ENCODE measurements at places on chromosomes 16 and 17. TPM values are rescaled to one million over a fixed set of nuclear protein-coding genes. Genes with fewer than 3 reads are reported as not detected.

DNA sequence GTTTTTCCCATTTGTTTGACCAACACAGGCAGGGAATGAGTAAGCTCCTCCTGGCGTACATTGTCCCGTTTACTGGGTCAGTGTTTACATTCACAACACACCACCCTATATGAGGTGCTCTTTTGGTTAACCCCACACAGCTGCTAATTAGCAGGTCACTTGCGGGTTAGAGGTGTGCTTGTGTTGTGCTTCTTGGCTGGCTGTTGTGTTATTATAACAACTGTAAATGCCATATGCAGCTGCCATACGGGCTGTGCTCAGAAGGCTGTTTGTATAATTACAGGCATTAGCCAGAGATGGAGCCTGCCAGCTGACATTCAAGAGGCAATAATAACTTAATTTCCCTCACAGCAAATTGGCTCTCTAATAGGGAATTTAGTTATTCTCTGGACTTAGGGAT lies 205.1 kb upstream of the ELAC2 start:
- DNase-seq = no peak

DNA sequence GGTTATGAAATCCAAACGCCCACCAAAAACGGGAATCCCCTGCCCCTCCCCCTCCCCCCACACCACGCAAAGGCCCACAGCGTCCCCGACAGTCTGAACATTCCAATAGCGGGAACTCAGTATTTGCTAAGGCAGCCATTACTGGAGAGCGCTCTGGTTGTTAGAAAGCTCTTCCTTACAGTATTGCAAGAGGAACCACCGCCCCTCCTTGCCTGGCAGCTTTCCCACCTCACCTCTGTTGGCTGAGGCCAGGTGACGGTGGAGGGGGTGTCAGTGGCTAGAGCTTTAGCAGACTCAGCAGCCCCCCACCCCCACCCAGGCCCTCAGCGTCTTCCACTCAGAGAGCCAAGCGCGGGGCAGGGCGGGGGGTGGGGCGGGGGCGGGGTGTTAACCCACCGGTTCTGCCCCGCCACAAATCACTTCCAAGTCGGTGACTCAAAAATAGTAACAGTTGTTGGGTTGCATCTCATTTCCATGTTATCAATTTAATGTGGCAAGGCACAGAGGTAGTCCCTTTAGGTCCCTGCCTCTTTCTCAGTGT lies 2.2 kb upstream of the PLEKHH3 start:
- no peak for DNase-seq

- no peak for DNase-seq
These were observed 160.0 kb upstream of the CCL2 start for GRCh38 chr17:34095106-34095505.

DNA sequence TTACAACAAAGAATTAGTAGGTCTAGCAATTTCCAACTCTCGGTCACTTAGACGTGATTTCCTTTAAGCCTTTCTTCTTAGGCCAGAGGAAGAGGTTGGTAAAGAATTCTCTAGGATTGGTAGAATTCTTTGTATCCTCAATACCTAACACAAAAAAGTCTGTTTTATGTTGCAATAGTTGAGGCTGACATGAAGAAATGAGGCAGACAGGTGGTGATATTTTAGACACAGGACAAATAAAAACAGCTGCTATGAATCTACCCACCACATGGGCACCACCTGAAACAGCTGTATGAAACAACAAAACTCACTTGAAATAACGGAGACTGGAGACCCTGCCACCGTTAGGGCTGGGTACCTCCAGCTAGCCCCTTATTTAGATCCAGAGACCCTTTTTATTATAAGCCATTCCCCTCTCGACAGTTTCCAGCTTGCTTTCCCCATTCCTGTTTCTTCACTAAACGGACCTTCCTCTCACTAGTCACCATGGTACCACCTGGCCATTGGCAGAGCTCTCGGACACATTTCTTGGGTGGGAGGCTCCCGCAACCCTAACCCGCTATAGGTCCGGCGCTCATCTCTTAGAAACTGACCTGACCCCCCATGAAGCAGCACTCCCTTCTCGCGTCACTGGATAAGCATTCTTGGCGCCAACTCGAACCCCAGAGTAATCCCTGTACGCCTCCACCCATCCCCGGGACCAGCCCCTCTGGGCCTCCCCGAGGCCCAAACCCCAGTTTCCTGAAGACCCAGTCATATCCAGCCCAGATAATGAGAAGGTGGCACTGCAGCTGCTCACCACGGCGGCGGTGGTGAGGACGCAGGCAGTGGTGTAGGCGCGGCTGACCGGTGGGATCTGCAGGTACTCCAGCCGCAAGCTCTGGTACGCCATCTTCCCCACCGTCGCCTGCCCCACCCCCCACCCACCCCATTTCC lies at the start of gene DERL2:
Gene DERL2 (minus strand): TSS at position 909 of the 936 bp plus-strand sequence. CDS start 17 bp downstream, at position 892.
- no peak for DNase-seq

- no peak for DNase-seq
These were observed 14.4 kb downstream of the RIPOR1 start for GRCh38 chr16:67543036-67543435.

DNA sequence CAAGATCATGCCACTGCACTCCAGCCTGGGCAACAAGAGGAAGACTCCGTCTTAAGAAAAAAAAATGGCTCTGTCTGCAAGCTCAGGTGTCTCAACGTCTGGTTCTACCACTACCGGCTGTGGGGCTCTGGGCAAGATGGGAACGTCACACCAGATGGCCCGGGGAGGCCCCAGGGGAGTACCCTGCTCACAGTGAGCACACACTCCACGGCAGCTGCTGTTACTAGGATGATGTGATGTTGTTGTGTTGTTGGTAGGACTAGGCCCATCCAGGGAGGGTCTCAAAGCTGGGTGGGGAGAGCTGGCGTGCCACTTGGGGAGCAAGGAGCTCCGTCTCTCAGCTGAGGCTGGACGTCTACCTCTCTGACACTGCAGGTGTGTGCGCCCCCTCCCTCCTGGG lies 9.4 kb upstream of the NPTX1 start:
- no peak for DNase-seq

DNA sequence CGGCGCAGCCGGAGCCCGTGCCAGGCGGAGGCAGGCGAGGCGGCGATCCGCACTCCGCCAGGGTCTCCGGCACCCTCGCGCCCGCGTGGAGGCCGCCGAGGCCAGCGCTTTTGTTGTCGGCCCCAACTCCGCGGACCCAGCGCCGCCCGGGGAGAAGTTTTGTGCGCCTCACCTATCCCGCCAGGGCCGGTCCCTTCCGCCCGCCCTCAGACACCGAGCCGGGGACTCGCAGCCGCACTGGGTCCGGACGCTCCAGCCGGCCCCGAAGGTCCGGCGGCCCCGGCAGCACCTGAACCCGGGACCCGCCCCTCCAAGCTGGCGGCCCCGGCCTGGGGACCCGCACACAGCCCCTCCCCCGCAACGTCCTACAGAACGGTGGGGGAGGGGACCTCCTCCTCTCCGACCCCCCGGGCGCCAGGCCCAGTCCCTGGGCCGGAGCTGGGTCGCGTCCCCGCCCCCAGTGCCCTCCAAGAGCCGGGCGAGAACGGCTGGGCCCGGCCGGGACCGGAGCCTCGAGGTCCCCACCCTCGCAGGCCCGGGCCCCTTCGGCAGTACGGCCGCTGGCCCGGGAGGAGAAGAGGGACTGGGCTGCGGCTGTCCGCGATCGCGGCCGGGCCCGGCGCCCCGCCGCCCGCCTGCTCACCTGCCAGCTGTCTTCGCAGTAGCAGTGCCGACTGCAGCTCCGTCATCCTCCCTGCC lies 698 bp downstream of the UBE2G1 start:
- no peak for DNase-seq

- DNase-seq = no peak
These were observed 4.5 kb upstream of the NOD2 start for GRCh38 chr16:50688867-50689266.

GRCh38 chr17:73064084-73064938 lies 28.2 kb downstream of the SLC39A11 start:
- DNase-seq = no peak

GRCh38 chr17:19265755-19266154 lies 28.6 kb downstream of the EPN2 start:
- DNase-seq = no peak

- no peak for DNase-seq
These were observed 316.1 kb downstream of the PHKB start for GRCh38 chr16:47777220-47777619.

DNA sequence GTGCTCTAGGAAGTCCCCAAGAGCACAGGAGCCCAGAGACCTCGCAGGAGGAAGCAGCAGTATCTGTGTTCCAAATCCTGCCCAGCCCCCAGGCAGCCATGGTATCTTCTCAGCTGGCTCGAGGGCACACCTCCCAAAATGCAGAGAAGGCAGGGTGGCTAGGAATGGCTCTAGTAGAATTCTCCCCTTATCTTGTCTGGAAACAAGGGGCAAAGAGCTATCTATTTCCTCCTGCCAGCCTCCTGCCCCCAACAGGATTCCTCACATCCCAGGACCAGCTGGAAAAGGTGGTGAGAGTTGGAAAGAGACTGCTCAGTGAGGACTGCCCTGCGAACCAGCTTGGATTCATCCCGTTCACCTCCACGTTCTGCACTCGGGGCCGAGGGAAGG lies 8.6 kb upstream of the TSPOAP1 start:
- no peak for DNase-seq

GRCh38 chr17:83099570-83100181 lies 20.3 kb downstream of the METRNL start:
- no peak for DNase-seq

DNA sequence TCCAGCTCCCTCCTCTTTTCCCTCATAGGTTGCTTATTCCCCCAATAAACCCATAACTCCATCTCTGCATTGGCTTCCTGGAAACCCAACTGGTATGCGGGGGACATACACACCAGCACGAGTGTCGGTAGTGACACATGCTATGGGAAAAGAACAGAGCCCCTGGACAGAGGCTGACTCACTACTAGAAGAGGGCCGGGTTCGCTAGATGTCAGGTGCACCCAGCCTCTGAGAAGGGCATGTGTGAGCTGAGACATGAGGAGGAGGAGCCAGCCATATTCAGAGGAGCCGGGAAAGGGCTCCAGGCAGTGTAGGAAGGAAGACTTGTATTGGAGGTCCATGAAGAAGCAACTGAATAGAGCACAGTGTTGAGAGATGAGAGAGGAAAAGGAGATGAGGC lies 241.1 kb downstream of the SOX9 start:
- no peak for DNase-seq

GRCh38 chr16:28326881-28327610 lies 34.7 kb downstream of the SBK1 start:
- DNase-seq = no peak

GRCh38 chr16:60170196-60170595 lies 1436.1 kb upstream of the GOT2 start:
- DNase-seq = no peak

GRCh38 chr17:67633751-67634211 lies 84.0 kb upstream of the NOL11 start:
- no peak for DNase-seq

- DNase-seq = no peak
These were observed 13.0 kb upstream of the KRT19 start for GRCh38 chr17:41540921-41541625.

- DNase-seq = peak; percentile 74
These were observed 9.1 kb downstream of the TFAP4 start for GRCh38 chr16:4263504-4264436.

DNA sequence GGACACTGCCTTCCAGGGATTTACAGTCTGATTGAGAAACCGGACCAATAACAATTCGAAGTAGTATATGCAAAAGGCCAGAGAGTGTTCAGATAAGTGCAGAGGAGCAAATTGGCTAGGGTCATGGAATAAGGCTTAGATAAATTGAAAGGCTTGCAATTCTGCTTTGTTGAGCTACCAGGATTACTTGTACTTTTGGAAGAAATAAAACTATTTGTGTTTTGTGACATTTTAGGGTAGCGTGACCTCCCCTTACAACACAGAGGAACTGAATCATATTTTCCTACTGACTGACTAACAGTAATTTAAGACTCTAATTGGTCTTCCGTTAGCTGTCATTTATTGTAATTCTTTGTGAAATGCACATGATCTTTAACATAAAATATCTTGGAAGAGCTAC lies 104.7 kb downstream of the PITPNC1 start:
- no peak for DNase-seq

DNA sequence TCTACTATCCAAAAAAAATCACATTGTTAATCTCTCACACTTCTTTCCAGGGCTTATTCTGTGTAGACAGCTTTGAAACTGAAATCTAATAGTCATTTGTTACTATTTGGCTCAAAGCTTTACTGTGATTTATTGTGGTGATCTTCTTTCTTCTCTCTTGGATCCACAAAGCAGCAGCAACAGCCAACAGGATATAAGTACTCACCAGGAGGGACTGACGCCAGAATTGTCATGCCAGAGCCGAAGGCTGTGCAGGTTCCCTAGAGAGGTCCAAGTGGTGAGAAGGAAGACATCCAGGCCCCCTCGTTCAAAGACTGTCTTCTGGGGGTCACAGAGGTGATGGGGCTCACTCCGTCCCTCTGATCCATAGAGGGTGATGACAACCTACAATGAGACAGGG lies 33.3 kb downstream of the PKD1L3 start:
- no peak for DNase-seq

GRCh38 chr16:79316004-79316458 lies 284.5 kb downstream of the MAF start:
- no peak for DNase-seq

- no peak for DNase-seq
These were observed 280.8 kb upstream of the IRX5 start for GRCh38 chr16:54649876-54650275.

DNA sequence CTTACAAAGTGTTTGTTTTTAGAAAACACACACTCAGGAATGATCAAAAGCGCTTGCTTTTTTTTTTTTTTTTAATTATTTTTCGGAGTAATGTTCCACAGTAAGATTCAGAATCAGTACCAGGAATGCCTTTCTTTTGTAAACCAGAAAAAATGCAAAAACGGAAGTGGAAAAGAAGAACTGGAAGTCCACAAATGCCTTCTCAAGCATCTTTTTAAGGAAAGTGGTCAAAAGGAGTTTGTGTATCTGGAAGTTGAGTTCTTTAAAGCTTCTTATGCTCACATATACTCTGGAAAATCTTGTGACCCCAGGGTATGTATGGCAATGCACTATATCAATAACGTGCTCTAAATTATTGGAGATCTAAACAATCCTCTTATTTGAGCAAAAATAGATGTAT lies 126.0 kb downstream of the ABCA8 start:
- no peak for DNase-seq

GRCh38 chr16:25111403-25112166 lies at the start of gene LCMT1:
Gene LCMT1 (plus strand): TSS chr16:25111742. CDS start chr16:25111884, 142 bp downstream.
- DNase-seq = peak; percentile 93

- no peak for DNase-seq
These were observed 9.4 kb upstream of the SPATA2L start for GRCh38 chr16:89710709-89711564.

Gene CFAP119
- polyA plus RNA-seq = 7.8 TPM

Gene SREBF1
- 45.5 TPM for polyA plus RNA-seq

Gene DRC7
- 2.8 TPM for polyA plus RNA-seq

Gene CACNG5
- 3.1 TPM for polyA plus RNA-seq

Gene CNTROB
- polyA plus RNA-seq = 49.6 TPM

Gene VMO1
- polyA plus RNA-seq = 0.61 TPM

Gene GDPD1
- polyA plus RNA-seq = 11.8 TPM

Gene LIMD2
- 21.5 TPM for polyA plus RNA-seq

Gene UTS2R
- polyA plus RNA-seq = 0.61 TPM

Gene BICDL2
- polyA plus RNA-seq = 1.5 TPM

Gene OTOP2
- polyA plus RNA-seq = not detected

Gene MCRIP1
- 65.9 TPM for polyA plus RNA-seq

Gene NPIPB2
- polyA plus RNA-seq = 1.8 TPM

Gene PABPN1L
- polyA plus RNA-seq = not detected

Data from right renal cortex interstitium (tissue), 3 donors.